ENCODE measurements at places on chromosomes 6 and 20.

GRCh38 chr6:159481897-159482296, 211.1 kb downstream of the SOD2 start:
- no peak for DNase-seq

GRCh38 chr6:86715676-86716075, 221.7 kb upstream of the HTR1E start:
- DNase-seq = no peak

DNA sequence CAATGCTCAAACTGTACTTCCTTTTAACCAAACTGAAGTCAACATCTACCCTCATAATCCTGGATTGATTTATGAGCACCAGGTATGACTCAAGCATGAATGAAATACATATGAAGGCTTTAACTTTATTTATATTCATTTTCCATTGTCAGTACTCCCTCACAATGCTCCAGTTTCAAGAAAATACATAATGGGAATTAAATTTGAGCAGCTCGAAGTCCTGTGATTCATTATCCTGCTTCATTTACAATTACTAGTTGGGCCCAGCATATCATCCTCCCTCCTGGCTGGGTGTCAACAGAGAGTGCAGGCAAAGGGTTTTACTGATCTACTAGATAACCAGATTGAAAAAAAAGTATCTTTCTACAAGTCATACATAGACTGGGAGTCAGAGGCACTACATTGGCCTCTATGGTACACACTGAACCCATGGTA, 10.1 kb downstream of the SAMHD1 start:
- DNase-seq = peak; percentile 36

DNA sequence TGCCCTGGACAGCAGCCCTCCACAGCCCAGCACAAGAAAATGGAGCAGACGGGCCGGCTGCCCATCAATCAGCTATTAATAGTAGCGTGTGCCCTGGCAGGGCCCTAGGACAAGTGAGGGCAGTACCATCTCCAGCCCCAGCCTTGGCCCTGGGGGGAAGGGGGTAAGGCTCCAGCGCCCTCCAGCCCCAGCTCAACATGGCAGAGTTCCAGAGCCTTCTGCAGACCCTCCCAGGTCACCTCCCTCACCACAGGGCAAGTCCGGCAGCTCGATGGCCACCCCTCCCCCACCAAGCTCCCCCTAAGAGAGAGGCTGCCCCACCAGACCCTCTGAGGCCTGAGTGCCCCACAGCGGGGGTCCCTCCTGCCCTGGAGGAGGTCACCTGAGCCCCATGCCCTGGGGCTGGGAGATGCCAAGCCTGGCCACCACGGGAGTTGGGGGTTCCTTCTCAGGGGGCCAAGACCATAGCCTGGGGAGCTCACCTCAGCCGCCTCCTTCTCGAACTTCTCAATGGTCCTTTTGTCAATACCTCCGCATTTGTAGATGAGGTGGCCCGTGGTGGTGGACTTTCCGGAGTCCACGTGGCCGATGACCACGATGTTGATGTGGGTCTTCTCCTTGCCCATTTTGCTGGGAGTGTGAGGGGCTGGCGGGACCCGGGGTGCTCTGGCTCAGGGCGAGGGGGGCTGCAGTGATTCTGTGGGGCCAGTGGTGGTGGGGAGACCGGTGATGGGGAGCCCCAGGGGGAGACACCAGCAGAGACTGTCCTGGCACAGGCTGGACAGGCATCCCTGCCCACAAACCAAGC, 1.5 kb downstream of the EEF1A2 start:
- no peak for DNase-seq

DNA sequence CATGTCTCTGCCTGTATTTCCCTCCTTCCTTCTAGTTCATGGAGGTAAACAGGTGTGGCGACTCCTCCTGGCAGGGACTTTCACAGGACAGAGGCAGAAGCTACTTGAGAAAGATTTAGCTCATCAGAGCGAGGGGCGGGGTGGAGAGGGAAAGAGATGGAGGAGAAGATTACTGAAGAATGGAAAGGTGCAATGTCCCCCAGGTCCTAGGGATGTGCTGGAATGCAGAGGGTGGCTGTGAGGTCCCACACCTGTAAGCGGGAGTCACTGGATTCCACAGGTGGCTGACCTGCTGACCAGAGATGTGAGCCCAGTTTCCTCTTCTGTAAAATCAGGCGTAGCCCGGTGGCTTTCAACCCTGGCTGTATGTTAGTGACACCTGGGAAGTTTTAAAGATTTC, 199.2 kb upstream of the SULF2 start:
- DNase-seq = no peak

All from natural killer cell (primary cell).